A172 (cell line): ENCODE measurements at places on chromosomes 5 and 9. TPM values are rescaled to one million over a fixed set of nuclear protein-coding genes. Genes with fewer than 3 reads are reported as not detected.
A peak's percentile ranks its signal among the peaks of the same experiment; 100 is the strongest.

GRCh38 chr5:102663749-102664530, 91.2 kb upstream of the PAM start:
- DNase-seq = no peak

- no peak for DNase-seq
Observed at GRCh38 chr9:15498246-15498995, 12.3 kb downstream of the PSIP1 start.

GRCh38 chr9:126343271-126343700, 16.7 kb downstream of the MVB12B start:
- DNase-seq = no peak

GRCh38 chr5:127838661-127839060, 135.5 kb downstream of the CCDC192 start:
- DNase-seq = peak; percentile 55

GRCh38 chr5:178117923-178118701, 4.8 kb downstream of the N4BP3 start:
- DNase-seq = no peak

GRCh38 chr5:17186256-17186655, 31.2 kb upstream of the BASP1 start:
- DNase-seq = no peak

DNA sequence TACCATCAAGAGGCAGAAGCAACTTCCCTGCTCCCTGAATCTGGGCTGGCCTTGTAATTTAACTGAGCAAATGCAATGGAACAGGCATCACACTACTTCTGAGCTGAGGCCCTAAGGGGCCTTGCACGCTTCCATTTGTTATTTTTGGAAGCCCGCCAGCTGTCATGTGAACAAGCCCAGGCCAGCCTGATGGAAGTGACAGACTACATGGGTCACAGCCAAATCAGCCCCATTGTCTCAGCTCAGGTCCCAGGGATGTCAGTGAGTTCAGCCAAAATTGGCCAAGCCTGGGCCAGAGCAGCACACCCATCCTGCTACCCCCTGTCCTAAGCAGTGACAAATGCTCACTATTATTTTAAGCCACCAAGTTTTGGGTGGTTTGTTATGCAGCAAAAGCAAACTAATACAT, 72.8 kb downstream of the PRRT1B start:
- no peak for DNase-seq

GRCh38 chr5:117675646-117676045, 1101.0 kb upstream of the SEMA6A start:
- DNase-seq = no peak

Gene CAVIN4
- 1.1 and 2.4 TPM in 2 replicates for total RNA-seq

Gene ARHGEF28
- total RNA-seq = 15.7 and 15.9 TPM in 2 replicates

Gene IGFBPL1
- 0.14 TPM in 1 of 2 replicates, not detected in the other for total RNA-seq
